D721Med (cell line): ENCODE measurements at places on chromosomes 12 and 14.
A peak's percentile ranks its signal among the peaks of the same experiment; 100 is the strongest.

GRCh38 chr12:51188359-51189051 lies 15.6 kb upstream of the TFCP2 start:
- DNase-seq: no peak

- no peak for DNase-seq
Observed at GRCh38 chr12:28104316-28104715, 85.9 kb upstream of the CCDC91 start.

- DNase-seq: no peak
Observed at GRCh38 chr12:53659011-53659551, 16.8 kb downstream of the ATP5MC2 start.

GRCh38 chr12:1373901-1374735 lies 220.3 kb downstream of the FBXL14 start:
- DNase-seq: no peak

DNA sequence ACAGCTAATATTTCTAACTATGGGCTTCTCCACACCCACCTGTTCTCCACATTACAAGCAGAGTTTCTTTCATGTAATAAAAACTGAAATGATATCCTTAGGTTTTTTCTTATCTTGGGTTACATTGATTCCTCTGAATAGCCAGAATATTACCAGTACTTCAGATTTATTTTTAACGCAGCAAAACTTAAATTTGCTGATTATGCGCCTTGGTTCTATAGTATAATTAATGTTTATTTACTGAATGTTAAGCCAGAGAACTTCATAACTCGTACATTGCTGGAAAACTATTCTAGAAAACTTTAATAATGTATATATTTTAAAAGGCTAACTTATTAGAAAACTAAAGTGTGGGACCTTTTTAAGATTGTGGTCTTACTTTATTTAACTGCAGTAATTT lies 577.2 kb downstream of the PRKD1 start:
- no peak for DNase-seq

GRCh38 chr12:13255792-13256691 lies 59.5 kb downstream of the EMP1 start:
- peak; percentile 63 for DNase-seq

DNA sequence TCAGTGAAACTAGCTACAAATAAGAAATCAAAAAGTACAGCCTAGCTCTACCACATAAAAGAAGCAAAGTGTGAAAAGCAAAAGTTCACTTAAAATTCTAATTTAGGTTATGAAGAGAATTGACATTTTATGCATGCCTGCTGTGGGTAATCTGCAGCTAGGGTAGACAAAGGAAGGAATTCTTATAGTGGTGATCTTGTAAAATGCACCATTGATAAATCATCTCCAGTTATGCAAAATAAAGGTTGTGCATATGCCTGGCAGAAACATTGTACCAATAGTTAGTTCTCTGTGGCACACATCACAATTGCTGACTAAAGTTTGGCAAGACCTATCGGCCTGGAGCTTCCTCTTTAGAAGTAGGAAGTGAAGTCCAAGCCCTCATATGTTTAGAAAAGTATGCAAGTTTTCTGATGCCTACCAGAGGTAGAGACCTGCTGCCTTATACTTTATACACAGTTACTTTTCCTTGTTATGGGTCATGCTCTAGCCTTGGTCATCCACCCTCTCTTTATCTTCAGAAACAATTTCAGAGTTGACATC lies 78.3 kb downstream of the TSHR start:
- no peak for DNase-seq

DNA sequence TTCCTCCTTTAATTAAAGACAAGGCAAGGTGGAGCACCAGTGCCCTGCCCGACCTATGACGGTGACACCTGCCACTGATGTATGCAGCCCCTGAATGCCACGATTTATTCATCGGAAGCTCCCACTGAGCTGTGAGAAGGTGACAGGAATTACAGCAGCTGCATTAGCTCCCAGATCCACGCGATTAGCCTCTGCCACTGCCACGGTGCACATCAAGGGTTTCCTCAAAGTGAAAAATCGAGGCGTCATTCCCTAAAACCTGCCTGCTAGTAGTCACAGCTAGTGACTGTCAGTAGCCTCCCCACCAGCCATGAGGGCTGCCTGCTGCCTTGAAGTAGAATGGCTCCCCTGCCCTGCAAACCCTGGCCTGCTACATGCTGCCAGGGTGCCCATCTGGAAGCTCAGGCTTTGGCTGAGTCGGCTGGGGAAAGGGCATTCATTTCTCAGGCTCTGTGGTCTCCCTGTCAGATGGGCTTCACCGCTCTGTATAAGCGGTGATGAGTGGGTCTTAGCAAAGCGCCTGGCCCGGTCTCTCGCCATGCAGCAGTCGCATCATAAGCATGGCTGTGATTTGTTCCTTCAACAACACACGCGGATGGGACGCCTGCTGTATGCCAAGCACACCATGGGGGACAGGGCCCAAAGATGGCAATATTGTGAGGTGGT lies 8.2 kb upstream of the BCL11B start:
- no peak for DNase-seq

GRCh38 chr14:52706286-52706685 lies 714 bp upstream of the PSMC6 start:
- no peak for DNase-seq

DNA sequence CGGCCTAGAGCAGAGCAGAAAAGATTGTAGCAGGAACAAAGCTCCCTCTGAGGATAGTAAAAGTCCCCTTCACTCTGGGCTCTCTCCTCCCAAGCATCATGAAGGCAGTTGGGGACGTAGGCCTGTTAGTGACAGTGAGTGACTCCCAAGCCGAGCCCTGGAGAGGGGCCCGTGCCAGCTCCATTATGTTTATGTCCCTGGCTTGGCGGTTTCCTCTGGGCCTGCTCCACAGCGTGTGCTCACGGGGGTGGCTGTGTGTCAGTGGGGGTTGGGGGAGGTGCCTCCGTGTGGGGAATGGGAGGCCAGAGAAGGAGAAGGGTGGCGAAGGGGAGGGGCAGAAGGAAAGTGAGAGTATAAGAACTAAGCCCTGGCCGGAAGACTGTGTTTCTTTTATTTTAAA lies 170.0 kb upstream of the VASH1 start:
- DNase-seq: no peak

- DNase-seq: no peak
Observed at GRCh38 chr14:90201344-90201743, 55.0 kb upstream of the PSMC1 start.

GRCh38 chr14:92389598-92390158 lies 66.7 kb downstream of the SLC24A4 start:
- DNase-seq: no peak

- DNase-seq: no peak
Observed at GRCh38 chr14:51638071-51638944, 13.4 kb upstream of the FRMD6 start.

DNA sequence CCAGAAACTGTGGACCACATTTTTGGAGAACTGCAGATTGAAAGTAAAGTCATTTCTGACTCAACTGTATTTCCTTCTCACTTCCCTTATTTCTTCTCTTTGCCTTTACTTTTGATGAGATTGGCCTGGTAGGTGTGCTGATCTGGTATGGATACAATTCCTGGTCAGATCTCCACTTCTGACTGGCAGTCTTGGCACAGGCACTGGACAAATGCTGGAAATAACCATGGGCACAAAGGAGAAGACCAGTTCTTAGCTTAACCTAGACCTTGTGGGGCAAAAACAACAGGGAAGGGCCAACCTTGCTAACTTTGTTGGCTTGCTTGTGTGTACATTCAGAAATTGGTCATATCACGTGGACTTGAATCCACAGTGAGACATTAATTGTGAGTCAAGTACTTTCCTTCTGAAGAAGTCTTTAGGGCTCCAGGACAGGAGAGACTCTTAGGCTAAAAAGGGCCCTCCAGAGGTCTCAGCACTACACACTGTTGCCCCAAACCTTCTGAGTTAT lies 75.0 kb downstream of the DIP2B start:
- DNase-seq: no peak

DNA sequence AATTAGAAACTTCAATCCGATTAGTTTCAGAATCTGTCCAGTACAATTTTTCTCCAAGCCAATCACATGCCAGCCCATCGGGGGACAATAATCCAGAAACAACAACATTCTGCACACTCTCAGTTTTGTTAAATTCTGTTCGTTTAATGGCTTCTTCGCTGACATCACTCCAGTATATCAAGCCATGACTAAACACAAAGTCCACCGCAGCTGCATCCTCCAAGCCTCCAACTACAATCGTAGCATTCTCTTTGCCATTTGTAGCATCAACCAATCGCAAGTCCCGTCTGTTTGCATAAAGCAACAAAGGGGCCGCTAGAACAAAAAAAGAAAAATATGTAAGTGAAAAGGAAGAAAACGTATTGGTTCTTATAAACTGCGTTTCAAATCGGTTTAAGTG lies 22.5 kb downstream of the LRP6 start:
- DNase-seq: no peak

DNA sequence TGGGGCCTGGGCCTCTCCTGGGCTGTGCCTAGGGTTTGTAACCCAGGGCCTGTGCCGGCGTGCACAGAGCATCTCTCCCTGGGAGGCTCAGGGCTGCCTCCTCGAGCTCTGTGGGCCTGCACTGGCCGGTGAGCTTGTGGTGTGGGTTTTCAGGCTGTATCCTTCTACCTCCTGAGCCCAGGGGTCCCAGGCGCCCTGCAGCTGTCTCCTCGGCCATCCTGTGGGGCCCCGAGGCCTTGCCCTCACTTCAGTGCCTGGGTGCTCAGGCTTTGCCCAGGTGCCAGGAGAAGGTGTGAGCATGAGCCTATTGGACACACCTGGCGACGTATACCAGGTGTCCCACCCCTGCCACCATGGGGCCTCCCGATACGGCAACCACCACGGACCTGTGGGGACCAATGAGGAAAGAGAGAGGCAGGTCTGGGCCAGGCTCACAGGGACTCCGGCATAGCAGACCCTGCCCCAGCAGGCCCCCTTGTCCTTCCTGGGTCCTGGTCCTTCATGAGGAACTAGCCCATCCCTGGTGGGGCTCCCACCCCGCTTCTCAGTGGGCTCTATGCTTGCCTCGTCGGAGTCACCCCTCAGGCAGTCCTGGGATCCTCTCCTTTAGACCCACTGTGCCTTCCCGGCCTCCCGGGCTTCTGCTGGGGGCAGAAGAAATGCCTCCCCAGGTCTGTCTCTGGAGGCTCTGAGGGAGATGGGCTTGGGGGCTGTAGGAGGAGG lies 400.2 kb downstream of the TMEM121 start:
- DNase-seq: no peak

GRCh38 chr14:89620436-89620835 lies 203.4 kb upstream of the FOXN3 start:
- no peak for DNase-seq

GRCh38 chr14:92637228-92637627 lies 111.2 kb downstream of the LGMN start:
- no peak for DNase-seq

GRCh38 chr14:77314043-77314442 lies 6.6 kb downstream of the POMT2 start:
- no peak for DNase-seq

- DNase-seq: no peak
Observed at GRCh38 chr14:36702474-36702873, 40.8 kb downstream of the PAX9 start.

GRCh38 chr12:50825372-50825838 lies 17.3 kb upstream of the TMPRSS12 start:
- no peak for DNase-seq

GRCh38 chr12:131965073-131965472 lies 15.3 kb downstream of the EP400 start:
- DNase-seq: no peak

- no peak for DNase-seq
Observed at GRCh38 chr12:112018571-112019237, 5.5 kb downstream of the ERP29 start.

DNA sequence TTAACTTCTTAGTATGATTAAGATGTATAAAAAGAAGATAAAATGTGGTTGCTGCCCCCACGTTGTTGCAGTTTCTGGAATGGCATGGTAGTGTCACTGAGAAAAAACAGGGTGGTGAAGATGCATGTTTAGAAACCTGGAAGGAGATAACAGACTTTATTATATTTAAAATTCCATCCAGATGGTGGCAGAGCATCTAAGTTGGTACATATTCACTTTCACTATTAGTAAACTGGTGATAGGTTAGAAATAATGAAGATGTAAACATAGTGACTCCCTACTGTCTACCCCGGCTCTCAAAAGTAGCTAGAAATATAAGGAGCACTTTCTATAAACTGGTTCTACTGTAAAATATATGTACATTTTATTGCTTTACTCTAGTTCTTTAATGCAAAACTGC lies 279.3 kb downstream of the NPAS3 start:
- no peak for DNase-seq

DNA sequence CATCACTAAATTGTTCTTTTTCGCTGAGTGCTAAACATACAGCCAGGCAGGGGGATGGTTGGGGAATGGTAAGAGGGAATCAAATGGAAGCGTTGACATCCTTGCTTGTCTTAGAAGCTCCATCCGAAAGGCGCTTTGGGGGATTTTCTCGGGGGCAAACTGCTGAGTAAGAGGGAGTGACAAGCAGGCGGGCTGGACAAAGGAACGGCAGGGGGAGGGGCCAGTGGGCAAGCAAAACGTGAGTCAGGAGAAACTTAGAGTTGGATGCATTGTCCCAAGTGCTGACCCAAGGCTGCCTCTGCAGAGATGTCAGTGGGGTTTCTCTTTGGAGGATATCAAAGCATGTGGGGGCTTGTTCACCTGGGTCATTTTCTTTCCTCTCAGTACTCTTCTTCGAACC lies 480.5 kb downstream of the VRK1 start:
- no peak for DNase-seq

DNA sequence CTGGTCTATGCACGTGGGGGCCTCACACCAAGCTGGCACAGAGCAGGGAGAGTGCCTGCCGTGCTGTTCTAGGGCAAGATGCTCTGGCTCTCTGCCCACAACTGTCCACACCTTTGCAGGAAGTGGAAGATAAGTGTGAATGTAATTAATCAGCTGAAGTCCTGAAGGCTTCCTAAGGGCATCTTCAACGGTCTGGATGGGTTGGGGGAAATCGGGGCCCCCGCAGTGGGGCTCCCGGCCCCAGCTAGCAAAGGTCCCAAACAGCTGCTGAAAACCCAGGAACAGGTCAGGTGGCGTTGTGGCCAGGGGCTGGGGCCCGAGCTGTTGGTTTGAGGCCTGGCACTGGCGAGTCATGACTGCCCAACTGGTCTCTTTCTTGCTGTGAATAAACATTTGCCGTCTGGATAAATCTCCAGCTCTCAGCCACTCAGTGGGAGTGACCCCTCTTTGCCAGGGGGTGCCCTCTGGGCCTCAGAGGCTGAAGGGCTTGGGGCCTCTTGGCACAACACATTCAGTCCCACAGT lies 6.7 kb upstream of the SLC25A29 start:
- DNase-seq: no peak

GRCh38 chr14:100741966-100742365 lies 15.3 kb downstream of the DLK1 start:
- DNase-seq: no peak

DNA sequence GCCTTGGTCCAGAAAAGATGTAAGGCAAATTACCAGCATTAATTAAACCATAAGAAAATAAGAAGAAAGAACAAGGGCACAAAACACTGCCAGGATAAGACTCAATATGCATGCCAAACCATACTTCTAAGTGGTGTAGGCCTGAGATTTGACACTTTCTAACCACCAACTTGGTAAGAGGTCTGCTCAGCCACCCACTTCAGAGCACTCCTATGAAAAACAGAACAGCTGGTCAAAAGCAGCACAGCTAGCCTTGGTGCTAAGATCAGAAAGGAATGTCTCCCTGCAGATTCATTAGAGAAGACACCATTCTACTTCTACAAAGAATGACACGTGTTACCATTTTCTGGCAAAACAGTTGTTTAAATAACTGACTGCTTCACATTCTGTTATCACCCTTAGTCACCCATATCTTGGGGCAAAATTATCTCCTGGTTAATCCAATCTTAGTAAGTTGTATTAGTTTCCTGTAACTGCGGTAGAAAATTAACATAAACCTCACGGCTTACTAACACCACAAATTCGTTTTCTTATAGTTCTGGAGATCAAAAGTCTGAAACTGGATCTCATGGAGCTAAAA lies 13.2 kb downstream of the RPS6KA5 start:
- DNase-seq: no peak

GRCh38 chr12:70196811-70197281 lies 46.4 kb upstream of the CNOT2 start:
- no peak for DNase-seq
